ENCODE measurements at places on chromosomes 2 and 18.
A peak's percentile ranks its signal among the peaks of the same experiment; 100 is the strongest.

- DNase-seq: no peak
Measured at GRCh38 chr18:38930881-38931753, 1365.5 kb upstream of the CELF4 start.

DNA sequence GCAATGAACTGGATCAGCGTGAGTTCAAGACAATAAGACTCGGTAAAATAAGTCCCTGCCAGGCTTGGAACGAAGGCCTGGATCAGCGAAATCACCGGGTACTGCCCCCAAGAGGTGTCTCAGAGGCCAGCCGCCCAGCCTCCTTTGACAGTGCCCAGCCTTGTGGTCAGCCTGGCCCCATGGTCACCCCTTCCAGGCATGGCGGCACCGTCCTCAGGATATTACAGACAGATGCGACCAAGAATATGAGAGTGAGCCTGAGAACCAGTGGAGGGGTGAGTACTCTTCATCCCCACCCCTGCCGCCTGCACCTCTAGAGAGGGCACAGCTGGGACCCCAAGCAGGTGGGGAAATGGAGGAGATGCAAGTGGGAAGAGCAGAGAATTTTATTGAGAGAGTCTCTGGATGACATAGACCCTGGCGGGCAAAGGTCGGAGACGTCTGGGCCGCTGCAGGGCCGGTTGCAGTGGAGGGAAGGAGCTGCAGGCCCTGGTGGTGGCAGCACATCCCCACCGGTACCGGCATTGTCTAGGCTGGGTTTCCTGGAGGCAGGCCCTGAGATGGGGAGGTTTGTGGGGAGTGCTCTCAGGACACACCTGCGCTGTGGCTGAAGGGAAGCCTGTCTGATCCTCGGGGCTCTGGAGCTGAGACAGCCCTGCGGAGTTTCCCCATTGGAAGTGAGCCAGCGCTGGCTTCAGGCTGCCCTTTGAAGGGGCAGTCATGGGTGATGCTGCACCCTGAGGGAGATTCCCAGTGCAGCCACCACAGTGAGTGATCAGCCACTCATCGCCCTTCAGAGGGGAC, 190.0 kb downstream of the SEPTIN10 start:
- no peak for DNase-seq

GRCh38 chr2:226426292-226426736, 373.3 kb downstream of the IRS1 start:
- DNase-seq: peak; percentile 99

- peak; percentile 1 for DNase-seq
Measured at GRCh38 chr18:72544092-72544886, at the start of gene CBLN2. Gene CBLN2 (minus strand): TSS chr18:72544342. CDS start chr18:72542160, 2,182 bp downstream.

- no peak for DNase-seq
Measured at GRCh38 chr2:144935736-144936135, 415.8 kb upstream of the ZEB2 start.

DNA sequence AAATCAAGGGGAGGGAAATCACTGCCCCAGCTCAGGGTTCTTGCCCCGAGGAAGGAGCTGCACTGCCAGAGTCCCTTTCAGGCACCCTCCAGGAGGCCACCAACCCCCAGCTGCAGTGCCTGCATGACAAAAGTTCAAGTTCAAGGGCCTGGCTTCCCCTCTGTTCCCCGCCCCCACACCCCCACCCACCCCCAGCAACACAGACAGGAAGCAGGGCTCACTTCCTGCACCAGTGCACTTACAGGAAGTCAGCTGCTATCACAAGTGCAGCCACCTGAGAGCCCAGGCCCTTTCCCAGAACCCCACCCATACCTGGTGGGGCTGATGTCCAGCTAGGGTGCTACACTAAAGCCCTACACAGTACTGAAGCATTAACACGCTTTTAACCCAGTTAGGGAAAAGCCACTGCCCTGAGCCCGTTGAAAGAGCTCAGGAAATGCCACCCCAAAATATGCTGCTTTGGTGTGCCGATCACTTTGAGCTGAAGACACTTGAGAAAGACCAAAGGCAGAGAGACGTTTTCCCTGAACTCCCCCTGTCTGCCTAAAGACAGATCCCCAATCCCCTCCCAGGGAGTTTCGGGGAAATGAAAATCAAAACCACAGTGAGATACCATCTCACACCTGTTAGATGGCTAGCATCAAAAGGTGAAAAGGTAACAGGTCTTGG, 109.9 kb upstream of the CAB39 start:
- no peak for DNase-seq

GRCh38 chr2:108239786-108240185, at the start of gene SULT1C3:
Gene SULT1C3 (plus strand): TSS chr2:108239968. CDS start chr2:108247195, 7,227 bp downstream.
- no peak for DNase-seq

DNA sequence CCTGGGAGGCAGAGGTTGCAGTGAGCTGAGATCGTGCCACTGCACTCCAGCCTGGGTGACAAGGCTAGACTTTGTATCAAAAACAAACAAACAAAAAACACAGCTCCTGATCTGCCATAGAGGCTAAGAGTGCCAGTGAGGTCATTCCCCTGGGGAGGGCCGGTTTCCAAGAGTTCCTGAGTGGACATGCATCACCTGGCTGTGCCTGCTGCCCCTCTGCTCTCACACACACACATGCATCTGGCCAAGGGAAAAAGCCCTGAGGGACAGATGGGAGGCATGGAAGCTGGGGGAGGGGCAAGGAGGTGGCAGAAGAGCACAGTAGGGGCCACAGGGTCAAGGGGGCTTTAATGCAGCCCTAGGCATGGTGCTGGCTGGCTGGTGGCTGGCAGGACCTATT, 60.4 kb downstream of the ZBTB7C start:
- DNase-seq: no peak

- DNase-seq: no peak
Measured at GRCh38 chr18:56186319-56186718, 452.1 kb downstream of the TXNL1 start.

- no peak for DNase-seq
Measured at GRCh38 chr2:198874472-198874858, 583.3 kb downstream of the SATB2 start.

DNA sequence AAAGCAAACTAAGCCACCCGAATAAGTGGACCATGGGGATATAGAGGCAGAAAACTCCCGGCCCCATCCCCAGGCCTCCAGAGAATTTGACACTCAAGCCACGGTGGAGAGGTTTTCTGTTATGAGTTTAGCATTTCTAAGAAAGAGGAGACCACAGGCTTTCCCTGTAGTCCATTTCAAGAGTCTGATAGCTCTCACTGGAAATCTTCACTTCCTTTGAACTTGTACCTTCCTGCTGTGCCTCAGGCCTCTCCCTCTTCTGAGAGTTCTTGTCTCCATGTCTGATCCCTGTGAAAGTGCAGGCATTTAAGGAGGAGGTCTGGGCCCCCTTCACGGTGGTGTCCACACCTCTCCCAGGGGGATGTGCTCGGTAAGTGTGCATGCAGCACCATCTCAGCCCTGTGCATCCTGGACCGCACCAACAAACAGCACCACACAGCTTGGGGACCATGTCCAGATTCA, 113.7 kb downstream of the BCL2 start:
- no peak for DNase-seq

DNA sequence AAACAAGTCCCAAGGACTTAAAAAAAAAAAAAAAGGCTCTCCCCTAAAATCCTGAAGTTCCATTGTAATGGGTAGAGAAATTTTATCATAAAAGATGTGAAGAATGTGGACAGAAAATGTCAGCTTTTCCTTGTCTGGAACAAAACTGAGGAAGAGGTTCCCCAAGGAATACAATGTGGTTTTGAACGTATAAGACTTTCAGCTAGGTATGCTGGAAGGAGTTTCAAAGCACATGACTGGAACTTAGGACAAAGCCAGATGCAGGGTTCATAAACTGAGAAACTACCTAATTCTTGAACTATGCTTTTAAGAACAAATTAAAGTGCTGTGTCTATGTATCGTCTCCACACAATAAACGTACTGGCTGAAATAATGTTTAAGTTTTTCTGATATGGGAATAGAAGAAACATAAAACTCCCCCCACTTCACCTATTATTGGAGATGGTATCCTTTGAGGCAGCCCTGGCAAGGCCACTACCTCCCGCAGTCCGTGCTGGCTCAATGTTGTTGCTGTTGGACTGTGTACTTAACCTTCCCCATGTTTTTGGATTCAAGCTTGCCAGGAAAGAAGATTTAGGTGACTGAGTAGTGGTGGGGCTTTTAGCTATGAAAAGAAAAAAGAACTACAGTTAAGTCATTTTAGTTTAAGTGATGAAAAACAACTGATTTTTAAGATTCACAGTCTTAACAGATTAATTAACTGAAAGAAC, 84.2 kb upstream of the DNER start:
- DNase-seq: no peak

- DNase-seq: no peak
Measured at GRCh38 chr18:79635427-79635726, 44.2 kb upstream of the CTDP1 start.

Measured in ELR (cell line).